Activated T-helper 2 cell treated with anti-CD3 and anti-CD28 coated beads, Interferon-gamma antibody, Interleukin-2, Interleukin-4, amounts not matched to agents 10 μg/mL and 5 μg/mL and 100 μg/mL, durations not matched to agents 14 hours and 24 hours and 36 hours (primary cell): ENCODE measurements at places on chromosomes 6 and 20.
A peak's percentile ranks its signal among the peaks of the same experiment; 100 is the strongest.

DNA sequence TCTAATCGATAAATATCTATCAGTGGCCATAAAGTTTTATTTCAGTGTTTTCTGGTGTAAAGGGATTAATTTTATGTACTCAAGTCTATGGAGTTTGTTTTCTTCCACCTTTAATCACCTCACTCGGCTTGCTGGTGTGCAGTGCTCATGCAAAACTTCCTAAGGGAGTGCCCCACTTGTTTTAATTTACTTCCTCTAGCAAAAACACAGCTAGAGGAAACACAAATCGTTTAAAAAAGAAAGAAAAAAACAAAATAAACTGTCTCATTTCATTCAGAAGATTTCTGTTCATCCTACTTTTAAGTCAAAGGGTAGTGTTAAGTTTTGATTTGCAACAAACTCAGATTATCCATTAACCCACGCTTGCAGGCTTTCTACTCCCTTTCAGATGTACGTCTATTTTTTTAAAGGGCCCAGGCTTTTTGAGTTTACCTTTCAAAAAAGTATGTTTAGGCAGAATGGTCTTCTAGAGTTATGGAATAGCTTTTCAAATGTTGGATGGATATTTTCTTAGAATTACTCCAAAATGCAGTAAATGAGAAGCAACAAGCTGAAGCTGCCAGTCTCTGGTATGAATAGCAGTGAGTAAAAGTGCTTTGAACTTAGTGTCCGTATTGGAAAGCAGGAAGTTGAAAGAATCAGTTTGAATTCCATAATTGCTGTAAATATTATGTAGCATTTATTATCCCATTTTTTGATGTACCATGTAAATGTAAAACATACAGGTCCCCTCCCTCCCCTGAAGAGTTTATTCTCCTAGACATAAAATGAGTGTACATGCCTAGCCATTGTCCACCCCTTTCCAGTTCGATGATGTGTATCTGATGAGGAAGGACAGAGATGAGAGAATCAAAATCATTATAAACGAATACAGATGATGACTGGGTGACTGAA is 113.3 kb downstream of the SLC16A10 start:
- no peak for DNase-seq

- no peak for DNase-seq
Observed at GRCh38 chr6:36478051-36478526, 35.3 kb downstream of the KCTD20 start.

DNA sequence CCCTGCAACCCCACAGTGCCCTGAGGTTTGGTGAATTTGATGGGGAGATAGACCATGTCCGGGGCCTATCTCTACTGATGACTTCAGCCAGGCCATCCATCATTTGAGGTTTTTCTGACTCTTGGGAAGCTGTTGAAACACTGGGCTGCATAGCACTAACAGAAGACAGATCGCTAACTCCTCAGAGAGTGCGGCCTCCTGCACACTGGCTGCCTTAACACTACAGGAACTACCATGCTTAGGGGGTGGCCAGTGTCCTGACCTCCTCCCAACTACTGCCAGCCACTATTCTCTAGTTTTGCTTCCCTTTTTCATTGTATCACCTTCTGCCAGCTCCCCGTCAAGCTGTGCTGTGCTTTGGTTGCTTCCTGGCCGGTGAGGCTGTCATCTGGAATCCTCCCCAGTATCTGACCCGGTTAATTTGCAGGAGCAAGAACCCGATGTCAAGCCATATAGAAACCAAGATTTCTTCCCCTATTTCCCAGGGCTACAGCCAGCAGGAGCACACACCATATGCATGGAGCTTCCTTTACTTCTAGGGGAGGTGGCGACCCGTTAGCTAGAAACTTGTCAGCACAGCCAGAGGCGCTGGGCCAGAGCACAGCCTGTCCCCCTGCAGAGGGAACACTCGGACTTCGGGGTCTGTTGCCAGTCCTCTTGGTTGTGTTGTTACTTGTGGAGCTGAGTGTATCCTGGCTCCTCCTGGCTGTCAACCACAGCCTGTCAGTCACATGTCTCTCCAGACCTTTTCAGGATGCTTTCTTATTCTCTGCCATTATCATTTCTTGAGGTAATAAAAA is 57.3 kb upstream of the TRAF3IP2 start:
- DNase-seq, result no peak

DNA sequence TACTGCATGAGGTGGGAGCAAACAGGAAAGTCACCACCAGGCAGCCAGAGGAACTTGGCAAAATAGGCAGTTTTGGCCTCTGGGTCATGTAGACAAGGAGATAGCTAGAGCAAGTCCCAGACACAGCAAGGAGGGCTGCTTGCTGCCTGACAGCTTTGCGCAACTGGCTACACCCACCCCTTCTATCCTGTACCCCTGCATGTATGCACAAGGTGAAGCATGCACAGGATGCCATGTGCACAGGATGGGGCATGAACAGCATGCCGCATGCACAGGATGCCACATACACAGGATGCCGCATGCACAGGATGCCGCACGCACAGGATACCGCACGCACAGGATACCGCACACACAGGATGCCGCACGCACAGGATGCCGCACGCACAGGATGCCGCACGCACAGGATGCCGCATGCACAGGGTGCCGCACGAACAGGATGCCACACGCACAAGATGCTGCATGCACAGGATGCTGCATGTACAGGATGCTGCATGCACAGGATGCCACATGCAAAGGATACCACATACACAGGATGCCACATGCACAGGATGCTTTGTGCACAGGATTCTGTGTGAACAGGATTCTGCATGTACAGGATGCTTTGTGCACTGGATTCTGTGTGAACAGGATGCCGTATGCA is 104.9 kb upstream of the IYD start:
- DNase-seq, result peak; percentile 24

DNA sequence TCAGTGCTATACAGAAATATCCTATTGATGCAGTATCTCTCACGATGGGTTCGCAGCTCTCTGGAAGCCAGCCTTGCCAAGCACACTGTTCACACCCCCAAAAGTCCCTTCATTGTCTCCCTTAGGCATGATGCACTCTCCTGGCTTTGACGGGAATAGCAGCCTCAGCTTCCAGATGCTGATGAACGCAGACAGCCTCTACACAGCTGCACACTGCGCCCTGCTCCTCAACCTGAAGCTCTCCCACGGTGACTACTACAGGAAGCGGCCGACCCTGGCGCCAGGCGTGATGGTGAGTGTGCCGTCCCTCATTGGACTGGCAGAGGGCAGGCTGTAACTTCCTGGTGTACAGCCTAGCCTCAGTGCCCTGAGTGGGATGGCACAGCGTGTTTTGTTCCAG is 60.0 kb upstream of the PBOV1 start:
- no peak for DNase-seq

- DNase-seq, result no peak
Observed at GRCh38 chr6:29797135-29797534, 30.5 kb upstream of the HLA-G start.

DNA sequence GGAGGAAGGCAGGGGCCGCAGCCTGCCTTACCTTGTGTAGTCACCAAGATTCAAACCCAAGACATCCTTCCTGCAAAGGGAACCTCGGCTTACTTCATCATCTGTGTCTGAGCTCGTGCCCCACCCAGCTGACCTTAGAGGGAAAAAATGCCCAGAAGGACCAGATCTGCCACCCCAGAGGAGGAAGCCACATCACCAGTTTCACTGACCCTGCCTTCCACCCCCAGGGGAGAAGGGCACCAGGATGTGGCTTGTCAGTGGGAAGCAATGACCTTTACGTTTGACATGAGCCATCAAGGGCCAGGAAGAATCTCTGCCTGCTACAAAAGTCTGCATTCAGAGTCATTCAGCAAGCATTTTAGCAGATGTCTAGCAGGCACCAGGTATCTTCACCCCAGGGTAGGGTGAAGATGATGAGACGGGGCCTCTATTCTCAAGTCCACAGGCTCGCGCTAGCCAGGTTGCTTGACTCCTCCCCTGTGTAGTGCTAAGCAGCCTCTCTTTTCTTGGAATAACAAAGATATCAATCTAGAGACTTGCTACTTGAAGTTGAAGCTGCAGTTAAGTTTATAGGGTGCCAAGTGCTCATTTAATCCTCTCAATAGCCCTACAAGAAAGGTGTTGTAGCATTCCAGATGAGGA is 28.1 kb downstream of the HM13 start:
- no peak for DNase-seq

- no peak for DNase-seq
Observed at GRCh38 chr6:137341681-137342195, 122.6 kb upstream of the IFNGR1 start.

DNA sequence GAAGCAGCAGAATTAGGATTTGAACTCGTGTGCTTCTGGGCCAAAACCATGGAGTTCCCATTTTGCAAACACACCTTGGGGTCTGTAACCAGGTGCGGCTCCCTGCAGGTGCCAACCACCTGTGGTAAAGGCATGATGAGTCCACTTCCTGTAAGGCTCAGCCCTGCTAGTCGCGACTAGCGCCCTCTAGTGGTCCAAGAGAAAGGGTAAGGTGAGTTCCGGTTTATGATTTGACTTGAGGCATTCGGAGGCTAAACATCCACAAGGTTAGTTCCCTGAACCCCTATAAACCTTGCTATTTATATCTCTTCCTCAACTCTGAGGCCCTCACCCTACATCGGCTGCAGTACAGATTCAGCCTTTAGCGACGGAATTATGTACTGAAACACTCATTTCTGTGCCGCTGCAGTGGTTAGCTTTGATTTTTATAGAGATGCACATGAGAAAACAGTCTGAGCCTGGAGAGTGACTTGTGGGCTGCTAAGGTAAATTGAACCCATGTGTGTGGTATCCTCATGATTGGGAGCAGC is 173.4 kb downstream of the PLCB1 start:
- peak; percentile 53 for DNase-seq

DNA sequence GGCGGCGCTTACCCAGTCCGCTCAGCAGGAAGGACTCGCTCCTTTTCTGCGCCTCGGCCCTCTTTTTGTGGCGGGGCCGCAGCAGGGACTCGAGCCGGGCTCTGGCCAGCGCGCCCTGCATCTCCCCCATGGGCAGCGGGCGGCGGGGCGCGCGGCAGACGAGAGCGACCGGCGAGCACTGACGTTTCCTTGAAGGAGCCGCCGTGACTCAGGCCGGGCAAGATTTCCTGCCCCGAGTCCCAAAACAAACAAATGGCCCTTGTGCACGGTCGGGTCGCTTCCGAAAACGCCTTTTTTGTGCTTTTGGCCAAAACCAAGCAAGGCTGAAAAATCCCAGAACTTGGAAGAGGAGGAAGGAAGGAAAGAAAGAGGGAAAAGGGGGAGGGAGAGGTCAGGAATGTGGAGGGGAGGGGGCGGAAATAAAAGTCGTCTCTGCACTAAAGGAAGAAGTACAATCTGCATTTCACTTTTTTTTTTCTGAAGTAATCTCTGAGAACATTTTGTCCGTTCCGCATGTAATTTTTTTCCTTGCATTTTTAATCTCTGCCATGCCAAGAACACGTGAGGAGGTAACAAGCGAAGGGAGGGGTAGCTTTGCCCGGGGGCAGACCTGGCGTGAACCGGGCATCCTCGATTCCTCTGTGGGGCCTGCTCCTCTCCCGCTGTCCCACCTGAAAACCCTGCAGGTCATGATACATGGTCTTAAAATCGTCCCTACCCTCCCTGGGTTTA is 123.3 kb upstream of the SLC2A12 start:
- no peak for DNase-seq

DNA sequence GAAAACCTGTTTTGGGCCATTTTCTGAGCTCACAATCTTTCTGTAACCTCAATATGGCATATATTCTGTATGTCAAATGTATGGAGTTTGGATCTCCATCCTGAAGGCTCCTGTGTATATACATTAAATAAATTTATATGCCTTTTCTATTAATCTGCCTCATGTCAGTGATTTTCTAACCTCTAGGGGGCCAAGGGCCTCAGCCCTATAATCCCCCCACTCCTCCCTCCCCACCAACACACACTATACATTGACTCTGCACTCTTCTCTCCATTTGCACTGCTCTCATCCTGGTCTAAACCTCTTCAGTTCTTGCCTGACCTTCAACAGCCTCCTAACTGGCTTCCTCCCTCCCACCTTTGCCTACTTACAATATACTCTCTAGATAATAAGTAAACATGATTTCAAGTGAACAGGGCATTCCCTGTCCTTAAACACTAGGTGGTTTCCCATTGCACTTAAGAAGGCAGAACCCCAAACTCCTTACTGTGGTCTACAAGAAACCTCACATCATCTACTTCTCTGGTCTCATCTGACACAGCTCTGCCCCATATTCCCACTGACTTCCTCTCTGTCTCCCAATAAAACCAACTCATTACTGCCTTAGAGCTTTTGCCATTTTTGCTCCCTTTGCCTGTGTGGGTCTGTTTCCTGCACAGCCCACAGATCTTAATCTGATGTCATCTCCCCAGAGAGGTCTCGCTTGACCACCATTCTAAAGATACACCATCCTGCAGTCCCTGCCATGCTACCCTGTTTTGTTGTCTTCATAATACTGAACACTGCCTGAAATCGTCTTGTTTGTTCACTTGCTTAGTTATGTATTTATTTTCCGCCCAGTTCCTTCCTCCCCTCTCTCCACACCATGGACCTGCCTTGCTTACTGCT is 213.7 kb downstream of the SYNE1 start:
- DNase-seq, result no peak

- DNase-seq, result no peak
Observed at GRCh38 chr20:57947421-57948179, 237.8 kb upstream of the PMEPA1 start.

DNA sequence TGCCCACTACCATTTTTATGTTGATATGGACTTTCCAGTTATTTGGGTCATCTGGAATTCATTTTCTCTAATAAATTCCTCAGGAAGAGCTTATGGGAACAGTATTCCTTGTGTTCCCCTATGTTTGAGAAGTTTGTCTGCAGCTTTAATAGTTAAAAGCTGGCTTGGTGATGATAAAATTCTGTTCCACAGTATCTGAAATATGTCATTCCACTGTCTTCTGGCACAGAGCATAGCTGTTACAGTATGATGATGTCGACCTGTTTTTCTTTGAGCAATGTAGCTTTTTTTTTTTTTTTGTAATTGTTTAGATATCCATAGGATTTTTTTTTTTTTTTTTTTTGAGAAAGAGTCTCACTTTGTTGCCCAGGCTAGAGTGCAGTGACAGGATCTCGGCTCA is 43.2 kb downstream of the NCOA3 start:
- DNase-seq, result no peak

GRCh38 chr6:139643986-139644385 is 269.5 kb upstream of the CITED2 start:
- no peak for DNase-seq

DNA sequence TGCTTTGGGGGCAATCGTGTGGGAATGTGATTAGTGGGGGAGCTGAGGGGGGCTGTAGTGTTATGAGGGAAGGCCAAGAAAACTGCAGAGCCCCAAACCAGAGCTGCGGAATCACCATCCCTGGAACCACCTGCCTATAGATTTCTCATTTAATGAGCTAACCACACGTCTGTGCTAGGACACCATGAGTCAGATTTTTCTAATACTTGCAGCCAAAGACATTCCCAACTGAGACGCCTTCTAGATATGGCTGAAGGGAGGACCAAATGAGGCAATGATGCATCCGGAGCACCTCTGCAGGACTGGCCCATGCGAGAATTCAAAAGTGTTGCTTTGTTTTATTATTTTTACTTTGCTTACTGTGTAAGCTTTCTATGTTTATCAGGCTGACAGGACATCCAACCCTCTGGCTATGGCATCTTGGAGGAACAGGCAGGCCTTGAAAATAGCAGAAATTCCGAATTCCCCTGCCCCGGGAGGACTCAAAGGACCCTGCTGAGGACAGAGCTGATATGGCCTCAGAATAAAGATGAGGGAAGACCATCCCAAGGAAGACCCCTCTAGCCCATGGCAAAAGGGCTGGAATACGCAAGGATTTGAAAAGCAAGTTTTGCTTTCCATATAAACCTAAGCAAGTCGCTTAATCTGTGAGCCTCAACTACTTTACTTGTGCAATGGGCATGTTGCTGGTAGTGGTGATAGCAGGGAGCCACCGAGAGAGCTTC is 3.1 kb upstream of the PTGIS start:
- DNase-seq, result no peak
